ENCODE measurements at places on chromosomes 6 and 20.

DNA sequence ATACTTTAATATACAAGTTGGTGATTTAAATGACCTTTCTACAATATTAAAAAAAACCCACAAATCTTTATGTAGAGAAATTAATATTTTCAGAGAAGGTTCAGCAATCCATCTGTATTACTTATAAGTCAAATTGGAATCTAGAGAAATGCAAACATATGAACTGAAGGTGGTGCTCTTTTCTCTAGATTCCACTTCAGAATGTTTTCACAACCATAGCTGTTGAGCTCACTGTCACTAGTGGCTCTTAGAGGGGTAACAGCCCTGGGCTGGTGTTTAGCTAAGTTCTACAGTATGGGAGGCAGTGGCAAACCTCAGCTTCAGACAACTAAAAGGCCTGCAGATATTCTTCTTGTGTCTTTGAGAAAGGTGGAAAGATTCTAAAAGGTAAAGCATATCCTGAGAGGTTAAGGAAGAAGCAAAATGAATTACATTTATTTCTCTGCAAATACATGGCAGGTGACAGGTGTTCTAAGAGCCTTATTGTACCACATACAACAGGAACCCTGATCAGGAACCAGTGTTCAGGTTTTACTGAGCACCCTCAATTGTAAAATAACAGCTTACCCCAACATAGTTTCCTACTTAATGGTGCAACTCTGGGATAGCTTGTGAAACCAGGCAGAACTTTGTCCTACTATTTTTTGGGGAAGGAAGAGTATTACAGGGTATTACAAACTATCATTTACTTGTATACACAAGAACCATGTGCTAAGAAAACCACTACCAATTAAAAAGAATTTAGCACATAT, 56.6 kb upstream of the SAMHD1 start:
- no peak for DNase-seq

GRCh38 chr6:26123675-26123946, 36.4 kb downstream of the HFE start:
- DNase-seq = no peak

GRCh38 chr20:64219202-64219601, 36.3 kb upstream of the PCMTD2 start:
- DNase-seq = no peak

DNA sequence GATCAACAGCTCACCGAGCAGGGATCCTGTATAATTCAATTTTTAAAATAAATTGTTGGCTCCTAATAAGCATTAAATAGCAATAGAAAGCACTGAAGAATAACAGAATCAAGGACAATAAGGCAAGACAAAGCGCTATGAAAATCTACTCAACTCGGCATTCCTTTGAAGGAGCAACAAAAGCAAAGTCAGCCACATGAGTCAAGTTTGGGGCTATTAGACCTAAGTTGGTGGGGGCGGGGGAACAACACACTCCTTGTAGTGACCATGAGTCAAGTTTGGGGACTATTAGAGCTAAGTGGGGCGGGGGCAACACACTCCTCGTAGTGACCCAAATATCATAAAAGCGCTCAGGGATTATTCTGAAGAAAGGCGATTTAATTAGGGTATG, 120.0 kb downstream of the FOXC1 start:
- no peak for DNase-seq

GRCh38 chr6:2378891-2379652, 133.7 kb upstream of the GMDS start:
- DNase-seq = no peak
